ENCODE measurements at places on chromosomes 5 and 9. TPM values are rescaled to one million over a fixed set of nuclear protein-coding genes. Genes with fewer than 3 reads are reported as not detected.

Gene NIM1K
- total RNA-seq = 0.35 TPM

GRCh38 chr5:171806976-171807747, 21.5 kb downstream of the SMIM23 start:
- peak; percentile 79 for DNase-seq

Gene HSPB3
- total RNA-seq = not detected

DNA sequence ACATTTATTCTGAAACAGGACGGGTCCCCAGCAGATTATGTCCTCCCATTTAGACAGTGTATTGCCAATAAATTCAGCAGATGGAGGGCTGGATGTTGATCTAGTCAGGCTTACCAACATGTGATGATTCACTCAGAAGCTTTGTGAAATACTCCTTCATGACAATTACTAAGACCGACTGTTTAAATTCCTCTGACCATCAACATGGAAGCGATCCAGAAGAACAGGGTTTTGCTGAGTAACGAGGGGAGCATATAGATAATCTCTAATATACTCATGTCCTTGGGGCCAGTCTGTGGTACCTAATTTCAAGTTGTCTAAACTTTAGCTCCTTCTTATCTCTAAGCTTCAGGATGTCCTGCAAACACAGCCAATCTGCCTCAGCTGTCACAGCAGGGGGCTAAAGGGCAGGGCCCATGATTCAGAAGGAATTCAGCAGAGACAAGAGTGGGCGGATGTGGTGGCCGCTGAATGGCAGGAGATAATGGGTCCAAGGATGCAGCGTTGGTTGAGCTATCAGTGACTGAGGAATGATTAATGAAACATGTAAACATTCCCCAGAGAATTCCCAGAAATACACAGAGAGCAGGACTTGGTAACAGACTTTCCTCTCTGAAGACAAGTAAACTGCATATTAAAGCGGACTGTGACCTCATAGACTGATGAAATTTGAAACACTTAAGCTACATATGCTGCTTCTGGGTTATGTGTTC, 109.4 kb downstream of the ANKRD55 start:
- peak; percentile 78 for DNase-seq

DNA sequence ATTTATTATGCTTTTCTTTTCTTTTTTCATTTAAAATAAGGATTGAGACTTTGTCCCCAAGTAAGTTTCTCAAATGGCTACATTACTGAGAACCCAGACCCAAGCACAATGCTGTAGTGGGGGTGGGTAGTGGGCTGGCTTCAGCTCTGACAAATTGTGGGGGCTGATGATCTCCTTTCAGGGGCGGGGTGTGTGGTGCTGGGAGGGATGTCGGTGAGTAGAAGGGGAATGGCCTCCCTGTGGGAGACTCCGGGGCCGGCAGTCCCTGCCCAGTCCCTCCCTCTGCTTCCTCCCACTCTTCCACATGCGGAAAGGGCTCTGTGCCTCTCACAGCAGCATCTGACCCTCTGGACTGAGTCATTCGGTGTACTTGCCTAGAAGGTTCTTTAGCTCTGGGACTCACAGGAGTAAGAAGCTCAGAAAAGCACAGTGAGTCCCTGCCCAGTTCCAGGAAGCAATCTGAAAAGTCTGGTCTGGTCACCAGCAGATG, 14.3 kb downstream of the CD180 start:
- peak; percentile 79 for DNase-seq

- DNase-seq = peak; percentile 62
Measured at GRCh38 chr5:58886315-58887207, 303.7 kb downstream of the RAB3C start.

Gene LCP2
- total RNA-seq = not detected

- DNase-seq = peak; percentile 92
Measured at GRCh38 chr9:82810915-82811314, 252.0 kb downstream of the RASEF start.

Gene CNTNAP3B
- total RNA-seq = 16.6 TPM
